ENCODE measurements at places on chromosomes 12 and 14.

DNA sequence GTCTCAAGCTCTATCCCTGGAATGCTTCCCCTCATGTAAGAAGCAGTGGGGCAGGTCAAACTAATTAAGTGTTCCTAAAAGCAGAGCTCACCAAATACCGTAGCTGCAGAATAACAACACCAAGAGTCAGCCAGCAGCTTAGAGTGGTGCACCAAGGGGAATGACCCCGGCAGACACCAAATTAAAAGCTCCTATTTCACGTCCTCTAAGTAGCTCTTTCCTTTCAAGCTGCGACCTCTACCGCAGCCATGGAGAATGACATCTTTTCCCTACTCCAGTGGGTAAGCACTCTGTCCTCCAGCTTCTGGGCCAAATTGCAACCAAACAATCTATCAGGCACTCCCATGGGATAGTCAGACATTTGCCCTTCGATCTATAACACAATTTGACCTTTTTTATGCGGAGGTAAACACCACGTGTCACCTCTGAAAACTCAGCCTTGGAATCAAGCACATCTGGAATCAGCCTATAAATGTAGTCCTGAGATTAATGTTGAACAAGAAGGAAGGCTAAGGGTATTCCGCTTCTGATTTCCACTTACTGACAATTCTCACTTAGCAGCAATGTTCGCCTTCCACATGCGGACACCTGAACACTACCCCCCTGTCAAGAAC, 67.6 kb upstream of the CDKN3 start:
- no peak for DNase-seq

DNA sequence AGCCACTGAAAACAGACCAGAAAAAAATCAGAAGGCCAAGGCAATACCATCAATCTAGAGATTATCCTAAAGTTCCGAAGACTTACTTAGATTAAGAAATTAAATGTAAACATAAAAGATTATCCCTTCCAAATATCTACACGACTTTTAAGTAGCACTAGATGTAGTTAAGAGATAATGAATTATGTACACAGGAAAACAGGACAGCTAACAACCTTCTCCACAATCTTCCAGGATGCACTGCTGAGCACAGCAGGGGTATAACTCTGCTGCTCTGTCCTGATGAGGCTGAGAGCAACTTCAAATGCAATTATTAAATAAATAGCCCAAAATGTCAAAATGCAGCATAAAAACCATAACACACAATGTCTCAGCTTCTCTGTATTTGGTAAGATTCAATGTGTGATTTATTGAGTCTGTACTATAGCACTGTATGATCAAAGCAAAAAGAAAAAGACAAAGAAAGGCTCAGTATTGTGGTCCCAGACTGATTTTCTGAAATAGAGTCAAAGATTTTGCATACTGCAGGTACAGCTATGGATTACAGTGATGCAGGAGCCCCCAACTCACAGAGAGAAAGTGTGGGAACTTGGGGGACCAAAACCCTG, 56.9 kb downstream of the TMTC1 start:
- no peak for DNase-seq

GRCh38 chr14:52332269-52332668, 18.2 kb downstream of the PTGER2 start:
- no peak for DNase-seq

- DNase-seq = no peak
These were observed 69.8 kb upstream of the PYGL start for GRCh38 chr14:51014086-51014485.

- DNase-seq = no peak
These were observed 3.1 kb downstream of the IFI27L2 start for GRCh38 chr14:94126419-94126677.

DNA sequence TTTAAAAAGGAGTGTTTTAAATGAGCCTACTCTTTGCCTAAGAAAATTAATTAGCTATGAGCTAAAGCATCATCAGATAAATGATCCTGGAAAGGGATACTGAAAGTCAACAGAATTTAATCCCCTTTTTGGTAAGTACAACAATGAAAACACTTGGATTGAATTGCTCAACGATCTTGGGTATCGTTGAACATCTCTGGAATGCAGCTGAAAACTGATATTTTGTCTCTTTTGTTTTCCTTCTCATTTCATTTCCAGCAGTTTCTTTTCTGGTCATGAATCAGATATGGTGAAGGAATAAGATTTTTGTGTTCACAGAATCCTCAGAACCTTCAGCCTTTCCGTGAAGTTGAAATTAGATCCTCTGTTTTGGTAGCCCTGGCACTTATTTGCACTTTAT, 771.2 kb downstream of the FSCB start:
- no peak for DNase-seq

- no peak for DNase-seq
These were observed 101.2 kb downstream of the NINJ2 start for GRCh38 chr12:561908-562593.

- no peak for DNase-seq
These were observed 815.7 kb downstream of the NRXN3 start for GRCh38 chr14:78985668-78986381.

DNA sequence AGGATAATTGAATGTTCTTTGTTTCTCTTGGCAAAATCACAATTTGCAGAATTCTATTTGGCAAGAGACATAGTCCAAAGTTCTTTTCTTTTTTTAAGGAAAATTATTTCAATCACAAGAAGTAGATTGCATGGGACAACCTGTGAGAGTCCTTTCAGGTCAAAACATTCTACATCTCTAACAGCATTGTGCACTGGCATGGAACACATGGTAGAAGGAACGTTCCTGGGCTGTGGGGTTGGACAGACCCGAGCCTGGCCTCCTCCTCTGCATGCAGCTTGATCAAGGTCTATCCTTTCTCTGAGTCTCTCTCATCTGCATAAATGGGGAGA, 88.6 kb upstream of the CPSF6 start:
- no peak for DNase-seq

GRCh38 chr14:71236487-71236886, 329.2 kb downstream of the PCNX1 start:
- DNase-seq = no peak

GRCh38 chr14:87217023-87217422, 776.0 kb downstream of the GALC start:
- no peak for DNase-seq

DNA sequence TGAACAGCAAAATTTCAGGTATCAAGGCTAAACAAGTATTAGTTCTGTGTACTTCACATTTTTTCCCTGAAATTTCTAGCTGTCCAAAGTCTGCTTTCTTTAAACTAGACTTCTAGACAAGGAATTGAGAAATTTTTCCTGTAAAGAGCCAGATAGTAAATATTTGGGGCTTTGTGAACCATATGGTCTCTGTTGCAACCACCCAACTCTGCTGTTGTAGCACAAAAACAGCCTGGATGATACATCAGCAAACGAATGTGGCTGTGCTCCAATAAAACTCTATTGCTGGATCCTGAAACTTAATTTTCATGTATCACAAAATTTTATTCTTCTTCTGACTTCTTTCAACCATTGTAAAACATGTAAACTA, 96.0 kb upstream of the SLC38A4 start:
- no peak for DNase-seq

DNA sequence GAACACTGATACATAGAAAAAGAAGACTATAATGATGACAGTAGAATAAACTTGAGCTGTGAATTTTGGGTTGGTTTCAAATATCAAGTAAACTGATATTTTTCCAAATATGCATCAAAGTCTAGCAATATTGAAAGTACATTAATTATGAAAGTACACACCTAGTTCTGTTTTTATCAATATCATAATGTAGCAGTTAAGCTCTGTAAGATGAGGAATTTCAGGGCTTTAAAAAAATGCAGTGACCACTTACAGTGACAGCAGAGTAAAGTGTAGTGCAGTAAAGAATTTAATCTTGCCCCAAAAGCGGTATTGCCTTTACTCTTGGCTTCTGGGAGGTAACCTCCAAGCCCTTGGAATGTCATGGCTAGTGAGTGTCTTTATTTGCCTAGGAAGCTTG, 102.9 kb upstream of the ABCD2 start:
- no peak for DNase-seq

DNA sequence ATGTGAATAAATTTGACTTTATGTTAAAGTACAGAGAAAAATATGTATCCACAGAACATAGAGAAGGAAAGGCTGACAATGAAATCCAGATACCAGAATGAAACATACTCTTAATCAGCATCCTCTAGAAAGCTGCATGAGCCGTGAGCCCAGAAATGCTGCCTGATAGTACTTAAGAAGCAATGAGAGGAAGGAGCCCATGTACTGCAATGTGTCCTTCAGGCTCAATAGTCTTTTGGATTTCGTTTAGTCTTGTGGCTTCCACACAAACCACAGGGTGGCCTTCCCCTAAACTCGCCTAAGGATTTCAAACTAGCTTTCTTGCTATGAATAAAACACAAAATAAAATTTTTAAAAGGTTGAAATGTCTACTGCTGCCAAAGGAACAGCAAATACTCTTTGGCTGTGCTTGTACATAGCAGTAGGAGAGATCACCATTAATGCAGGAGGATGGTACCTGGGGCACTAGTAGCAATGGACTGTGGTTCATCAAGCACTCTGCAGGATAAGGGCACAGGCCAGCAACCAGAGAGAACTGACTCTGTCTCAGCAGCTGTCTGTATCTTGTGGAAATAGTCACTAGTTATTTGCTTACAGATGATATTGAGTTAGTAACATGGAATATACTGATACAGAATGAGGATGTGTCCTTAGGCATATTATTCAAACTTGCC, 988.3 kb upstream of the LRFN5 start:
- DNase-seq = no peak

DNA sequence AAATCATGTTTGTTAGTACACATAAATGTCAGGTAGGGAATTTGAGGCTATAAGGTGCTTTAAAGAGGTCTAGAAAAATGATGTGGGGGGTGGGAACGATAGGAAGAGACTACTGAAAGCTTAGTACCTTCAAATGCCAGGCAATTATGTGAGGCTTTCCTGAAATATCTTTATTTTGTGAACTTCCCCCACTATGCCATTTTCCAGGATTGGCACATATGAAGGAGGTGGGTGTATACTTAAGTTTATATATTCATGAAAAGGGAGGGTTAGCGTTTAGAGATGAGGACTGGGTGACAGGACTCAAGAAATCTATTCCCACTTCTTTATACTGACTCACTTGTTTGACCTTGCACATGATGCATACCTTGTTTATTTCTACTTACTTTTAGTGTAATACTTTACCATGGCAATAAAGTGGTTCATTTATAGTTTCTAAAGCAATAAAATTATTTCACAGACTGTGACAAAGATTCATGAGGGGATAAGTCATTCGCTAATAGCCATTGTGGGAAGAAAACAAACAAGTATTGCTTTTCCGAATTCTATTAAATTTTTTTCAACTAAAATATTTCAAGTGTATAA, 77.1 kb downstream of the PLEKHA5 start:
- no peak for DNase-seq

DNA sequence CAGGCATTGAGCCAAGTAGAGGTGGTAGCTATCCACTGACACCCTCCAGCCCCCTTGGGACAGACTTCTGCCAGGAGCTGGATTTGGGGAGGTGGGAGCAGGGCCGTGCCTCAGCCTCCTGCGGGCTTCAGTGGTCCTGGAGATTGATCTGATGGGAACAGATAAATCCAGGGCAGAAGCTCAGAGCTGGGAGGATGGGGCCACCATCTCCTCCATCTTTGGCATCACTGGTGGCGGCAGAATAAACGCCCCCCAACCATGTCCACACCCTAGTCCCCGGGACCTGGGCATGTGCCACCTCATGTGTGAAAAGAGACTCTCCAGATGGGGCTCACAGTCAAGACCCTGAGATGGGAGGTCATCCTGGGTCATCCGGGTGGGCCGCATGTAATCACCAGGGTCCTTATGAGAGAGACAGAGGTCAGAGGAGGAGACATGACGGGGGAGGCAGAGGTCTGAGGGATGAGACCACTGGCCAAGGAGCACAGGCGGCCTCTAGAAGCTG, 209.6 kb upstream of the RTL1 start:
- peak; percentile 37 for DNase-seq

- DNase-seq = no peak
These were observed 42.0 kb downstream of the KITLG start for GRCh38 chr12:88538250-88538649.

GRCh38 chr14:89461256-89461655, 44.2 kb upstream of the FOXN3 start:
- no peak for DNase-seq

- DNase-seq = no peak
These were observed 94.7 kb upstream of the PLXNC1 start for GRCh38 chr12:94053676-94054075.

DNA sequence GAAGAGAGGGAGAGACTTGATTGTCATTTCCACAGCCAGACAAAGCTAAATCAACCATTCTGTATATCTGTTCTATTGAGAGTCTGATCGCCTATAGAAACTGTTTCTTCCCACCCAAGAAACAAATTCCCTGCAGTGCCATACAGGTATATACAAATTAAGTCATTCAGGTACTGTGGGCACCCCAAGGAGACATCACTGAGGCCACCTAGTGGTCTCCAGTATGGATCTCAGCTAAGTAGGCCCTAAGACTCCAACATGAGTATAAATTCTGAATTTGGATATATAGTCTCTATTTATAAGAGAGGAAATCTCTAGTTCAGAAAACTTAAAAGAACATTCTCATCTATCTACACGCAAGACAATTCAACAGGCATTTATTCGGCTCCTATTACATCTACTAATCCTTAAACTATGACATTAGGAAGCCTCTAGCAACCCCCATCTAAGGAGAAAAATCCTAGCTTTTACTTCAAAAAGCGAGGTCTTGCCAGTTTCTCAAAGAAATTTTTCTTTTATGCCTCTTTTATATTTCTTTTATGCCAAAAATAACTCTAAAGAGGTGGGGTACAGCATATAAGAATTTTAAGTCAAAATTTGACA, 62.6 kb downstream of the DCAF5 start:
- no peak for DNase-seq

- no peak for DNase-seq
These were observed 8.4 kb downstream of the CKAP4 start for GRCh38 chr12:106239241-106239950.

DNA sequence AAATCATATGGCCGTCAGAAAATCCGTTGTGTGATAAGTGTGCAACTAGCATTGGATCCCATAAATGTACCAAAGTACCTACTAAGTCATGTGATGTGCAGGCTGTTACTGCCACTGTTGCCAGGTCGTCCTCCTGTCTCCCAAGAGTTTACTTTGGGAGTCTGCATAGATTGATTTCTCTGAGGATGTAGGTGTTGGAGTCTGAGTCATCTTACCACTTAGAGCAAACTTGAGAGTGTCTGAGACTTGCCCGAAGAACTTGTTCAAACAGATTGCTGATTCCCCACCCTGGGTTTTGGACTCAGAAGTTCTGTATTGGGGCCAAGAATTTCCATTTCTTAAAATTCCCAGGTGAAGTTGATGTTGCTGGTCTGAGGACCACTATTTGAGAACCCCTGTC, 11.4 kb downstream of the TMX1 start:
- DNase-seq = no peak

GRCh38 chr12:54662026-54662425, 13.9 kb upstream of the DCD start:
- DNase-seq = no peak

All from activated CD8-positive, alpha-beta memory T cell treated with anti-CD3 and anti-CD28 coated beads for 24 hours (primary cell).